ENCODE measurements at places on chromosomes 3 and 15.
A peak's percentile ranks its signal among the peaks of the same experiment; 100 is the strongest.

DNA sequence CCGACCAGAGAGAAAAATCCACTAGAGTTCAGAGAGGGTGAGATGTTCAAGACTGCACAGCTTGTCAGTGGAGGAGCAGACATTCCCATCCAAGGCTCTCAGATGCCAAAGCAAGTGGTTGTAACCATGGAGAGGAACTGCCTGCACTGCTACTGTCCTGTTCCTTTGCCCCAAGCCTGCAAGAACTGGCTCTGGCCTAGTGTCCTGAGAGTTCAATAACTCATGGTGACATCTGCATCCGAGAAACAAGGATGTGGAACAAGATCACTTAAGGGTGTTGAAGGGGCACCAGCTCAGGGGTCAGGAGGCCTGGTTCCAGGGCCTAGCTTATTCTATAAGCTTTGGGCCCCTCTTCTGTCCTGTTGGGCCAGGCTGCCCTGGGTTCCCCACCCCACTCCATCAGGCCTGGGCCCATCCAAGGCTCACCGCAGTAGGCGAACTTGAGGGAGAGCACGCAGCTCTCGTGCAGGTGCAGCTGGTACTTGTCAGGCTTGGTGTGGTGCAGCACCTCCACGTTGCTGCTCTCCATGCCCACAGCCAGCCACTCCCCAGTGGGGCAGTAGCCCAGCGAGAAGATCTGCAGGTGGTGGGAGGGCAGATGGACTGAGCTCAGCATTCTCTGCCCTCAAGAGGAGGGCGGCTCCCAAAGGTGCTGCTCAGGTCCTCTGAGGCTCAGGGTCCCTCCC lies 45.6 kb downstream of the TLE3 start:
- DNase-seq: no peak

- no peak for DNase-seq
These were observed 51.3 kb downstream of the TPRG1 start for GRCh38 chr3:189222927-189223636.

GRCh38 chr3:89572261-89572660 lies 464.8 kb downstream of the EPHA3 start:
- no peak for DNase-seq

- DNase-seq: no peak
These were observed 869.5 kb downstream of the SI start for GRCh38 chr3:164208821-164209220.

DNA sequence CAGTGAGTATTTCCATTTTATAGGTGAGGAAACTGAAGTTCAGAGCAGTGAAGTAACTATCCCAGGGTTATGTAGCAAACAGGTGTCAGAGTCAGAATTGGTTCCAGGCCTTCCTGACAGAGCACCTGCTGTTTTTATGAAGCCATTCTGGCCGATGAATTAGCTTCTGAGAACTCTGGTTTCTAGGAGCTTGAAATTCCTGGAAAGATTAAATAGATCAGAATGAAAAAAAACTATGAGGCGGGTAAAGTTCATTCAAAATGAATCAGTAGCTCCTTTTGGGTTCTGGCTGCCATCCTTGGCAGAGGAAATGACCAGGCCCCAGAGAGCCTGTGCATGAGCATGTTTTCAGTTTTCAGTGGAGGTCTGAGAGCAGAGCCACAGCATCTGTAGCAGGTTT lies 59.3 kb upstream of the CFAP161 start:
- DNase-seq: no peak

DNA sequence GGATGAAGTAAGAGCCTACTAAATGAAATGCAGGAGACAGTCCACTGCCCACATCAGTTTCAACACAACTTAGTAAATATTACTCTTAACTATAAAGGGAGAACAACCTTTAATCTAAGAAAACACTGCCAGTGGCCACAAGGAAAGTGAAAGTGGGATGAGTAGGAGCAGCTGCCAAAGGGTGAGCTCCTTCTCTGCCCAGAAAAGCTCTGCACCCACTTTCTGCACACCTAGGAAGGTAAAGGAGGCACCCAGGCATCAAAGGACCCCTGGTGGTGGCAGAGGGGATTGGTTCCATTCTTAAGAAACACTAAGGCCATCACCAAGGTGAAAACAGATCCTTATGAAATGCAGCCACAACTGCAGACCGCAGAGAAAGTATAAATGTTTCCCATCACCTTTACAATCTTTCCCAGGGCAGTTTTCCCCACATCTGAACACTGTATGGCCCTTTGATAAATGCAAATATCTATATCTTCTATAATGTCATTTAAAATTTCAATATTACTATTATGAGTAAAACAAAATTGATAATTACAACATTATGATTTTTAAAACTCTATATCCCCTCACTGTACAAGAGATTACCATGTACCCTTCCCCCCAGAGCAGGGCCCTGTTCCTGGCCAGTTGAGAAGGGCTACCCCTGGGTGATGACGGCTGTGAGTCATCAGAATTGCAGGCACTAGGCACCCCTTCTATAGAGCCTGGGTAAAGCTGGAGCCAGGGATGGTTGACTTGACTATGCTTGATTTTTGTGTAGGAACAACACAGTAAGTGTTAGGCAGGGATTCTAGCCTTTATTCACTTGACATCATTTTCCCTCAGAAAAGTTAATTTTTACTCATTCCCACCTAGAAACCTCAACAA lies 92.0 kb downstream of the SNRK start:
- peak; percentile 62 for DNase-seq

DNA sequence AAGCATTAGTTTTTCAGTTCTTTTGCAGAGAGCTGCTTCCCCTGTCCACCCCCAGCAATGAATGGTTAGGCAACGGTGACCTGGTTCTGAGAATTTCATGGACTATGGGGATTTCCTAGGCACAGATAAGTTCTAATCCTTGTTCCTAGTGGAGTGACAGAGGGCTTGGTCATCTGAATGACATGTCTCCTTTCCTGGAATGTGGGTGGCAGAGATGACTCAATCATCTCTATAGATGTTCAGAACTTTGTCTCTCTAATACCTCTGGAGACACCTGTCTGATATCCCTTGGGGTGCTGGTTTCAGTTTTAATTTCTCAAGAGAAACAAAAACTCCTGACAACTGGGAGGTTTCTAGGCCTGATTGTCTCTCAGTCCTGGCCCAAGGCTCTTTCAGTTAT lies 10.4 kb downstream of the PLA2G4E start:
- DNase-seq: no peak

GRCh38 chr3:185796431-185797107 lies 28.3 kb downstream of the IGF2BP2 start:
- no peak for DNase-seq

GRCh38 chr3:13104511-13104910 lies 31.3 kb upstream of the IQSEC1 start:
- no peak for DNase-seq

GRCh38 chr3:52245322-52246263 lies at the start of gene PPM1M:
Gene PPM1M, plus strand, starts transcription at chr3:52245759. Its CDS starts 66 bp downstream, at chr3:52245825.
- peak; percentile 63 for DNase-seq

GRCh38 chr3:162377608-162378007 lies 881.0 kb downstream of the OTOL1 start:
- no peak for DNase-seq

DNA sequence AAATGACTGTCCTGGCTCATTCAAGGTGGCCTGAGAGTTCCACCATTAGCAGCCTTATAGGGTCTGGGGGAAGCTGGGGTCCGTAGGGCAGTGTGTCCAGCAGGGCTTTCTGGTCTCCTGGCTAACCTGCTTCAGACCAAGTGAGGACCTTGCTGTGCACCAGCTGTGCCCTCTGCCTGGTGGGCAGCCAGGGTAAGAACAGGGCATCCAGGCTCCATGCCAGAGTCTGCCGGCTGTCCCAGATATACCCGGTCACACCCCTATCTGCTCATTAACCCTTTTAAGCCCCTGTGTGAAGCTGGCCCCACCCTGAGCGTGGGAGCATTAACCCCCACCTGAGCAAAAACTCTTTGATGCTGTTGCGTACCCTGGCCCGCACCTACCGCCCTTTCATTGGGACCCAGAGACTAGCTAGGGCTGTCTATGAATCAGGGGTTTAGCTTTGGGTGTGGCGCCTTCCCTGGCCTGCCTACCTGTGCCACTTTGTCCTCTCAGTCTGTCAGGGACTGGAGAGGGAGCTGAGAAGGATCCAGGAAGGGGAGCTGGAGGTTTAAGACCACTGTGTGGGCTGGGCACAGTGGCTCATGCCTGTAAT lies 17.6 kb downstream of the SEMA3F start:
- DNase-seq: no peak

GRCh38 chr3:127844326-127844942 lies 22.1 kb upstream of the MGLL start:
- DNase-seq: no peak

DNA sequence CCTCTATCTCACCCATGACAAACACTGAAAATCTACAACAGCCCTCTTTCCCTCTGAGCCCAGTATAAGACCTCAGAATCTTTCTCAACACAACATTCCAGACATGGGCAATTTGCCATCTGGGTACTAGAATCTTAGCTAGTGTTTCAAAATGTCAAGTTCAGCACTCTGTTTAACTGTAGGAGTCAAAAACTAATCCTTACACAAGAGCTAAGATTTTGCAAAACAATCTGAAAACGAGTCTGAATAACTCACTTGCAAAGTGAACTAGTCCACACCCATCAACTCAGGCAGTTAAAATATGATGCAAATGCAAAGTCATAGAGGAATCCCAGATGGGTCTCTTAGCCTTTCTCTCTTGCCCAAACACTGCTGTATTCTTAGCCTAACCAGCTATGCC lies 67.8 kb downstream of the GPR176 start:
- DNase-seq: no peak

- no peak for DNase-seq
These were observed 66.5 kb downstream of the MBNL1 start for GRCh38 chr3:152335273-152335672.

GRCh38 chr3:32237670-32238452 lies 619 bp upstream of the CMTM8 start:
- peak; percentile 2 for DNase-seq

- DNase-seq: peak; percentile 6
These were observed 1.0 kb downstream of the PAK2 start for GRCh38 chr3:196740481-196741248.

GRCh38 chr3:184549796-184550577 lies 11.6 kb upstream of the EPHB3 start:
- no peak for DNase-seq

DNA sequence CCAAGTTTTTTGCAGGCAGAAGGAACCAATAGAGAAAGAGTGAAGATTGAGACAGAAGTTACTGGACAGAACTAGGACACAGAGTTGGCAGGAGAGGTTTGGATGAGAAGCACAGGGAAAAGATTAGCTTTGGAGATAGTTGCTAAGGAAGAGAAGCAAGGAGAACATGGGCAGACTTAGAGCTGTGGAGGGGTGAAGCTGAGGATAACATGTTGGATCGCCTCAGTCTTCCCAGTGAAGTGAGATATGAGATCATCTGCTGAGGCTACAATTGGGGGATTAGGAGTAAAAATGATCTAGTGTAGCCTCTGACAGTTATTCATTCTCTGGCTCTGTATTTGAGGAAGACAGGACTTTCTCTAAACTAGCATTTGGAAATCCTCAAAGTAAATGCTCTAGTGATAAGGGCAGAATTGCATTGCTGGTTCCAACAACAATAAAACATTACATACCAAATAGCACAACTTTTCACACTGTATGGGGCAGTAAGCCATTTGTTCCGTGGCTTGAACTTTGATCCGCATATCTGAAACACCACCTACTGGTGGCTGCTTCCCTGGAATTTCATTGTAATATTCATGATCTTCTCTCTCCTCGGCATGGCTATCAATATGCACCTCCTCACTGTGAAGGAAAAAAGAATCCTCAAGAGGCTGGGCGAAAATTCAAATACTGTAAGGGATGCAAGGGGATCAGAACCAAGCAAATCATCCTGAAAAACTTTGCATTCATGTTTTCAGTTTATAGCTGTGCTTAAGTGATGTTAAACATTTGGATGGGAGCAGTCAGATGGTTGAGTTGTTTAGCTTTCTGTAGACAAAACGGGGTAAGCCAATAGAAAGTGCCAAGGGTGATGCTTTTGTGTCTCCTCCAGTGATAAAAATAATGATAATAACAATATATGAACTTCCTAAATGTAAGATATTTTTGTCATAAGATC lies 22.2 kb upstream of the EID1 start:
- no peak for DNase-seq

DNA sequence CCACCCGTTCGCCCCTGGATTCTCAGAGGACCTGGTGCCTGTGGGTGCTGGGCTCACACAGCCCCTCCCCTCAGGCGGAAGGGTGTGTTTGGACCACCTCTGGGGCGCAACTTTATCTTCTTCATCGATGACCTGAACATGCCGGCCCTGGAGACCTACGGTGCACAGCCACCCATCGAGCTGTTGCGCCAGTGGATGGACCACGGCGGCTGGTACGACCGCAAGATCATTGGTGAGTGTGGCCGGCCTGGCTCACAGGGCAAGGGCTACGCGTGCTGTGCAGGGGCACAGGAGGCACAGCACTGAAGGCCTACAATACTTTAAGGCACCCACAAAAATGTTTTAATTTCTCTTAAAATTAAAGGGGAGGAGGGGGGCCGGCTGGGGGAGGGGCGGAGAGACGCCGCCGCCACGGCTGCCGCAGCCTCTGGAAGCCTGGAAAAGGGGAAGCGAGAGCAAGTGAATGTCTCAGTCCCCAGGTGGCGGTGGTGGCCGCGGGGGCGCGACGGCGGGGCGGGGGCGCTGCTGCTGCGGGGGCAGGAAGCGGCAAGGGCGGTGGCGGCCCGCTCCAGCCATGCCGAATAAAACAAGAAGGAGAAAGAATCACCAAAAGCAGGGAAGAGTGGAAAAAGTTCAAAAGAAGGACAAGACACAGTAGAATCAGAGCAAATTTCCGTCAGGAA lies 56.8 kb downstream of the DNAH1 start:
- DNase-seq: no peak

DNA sequence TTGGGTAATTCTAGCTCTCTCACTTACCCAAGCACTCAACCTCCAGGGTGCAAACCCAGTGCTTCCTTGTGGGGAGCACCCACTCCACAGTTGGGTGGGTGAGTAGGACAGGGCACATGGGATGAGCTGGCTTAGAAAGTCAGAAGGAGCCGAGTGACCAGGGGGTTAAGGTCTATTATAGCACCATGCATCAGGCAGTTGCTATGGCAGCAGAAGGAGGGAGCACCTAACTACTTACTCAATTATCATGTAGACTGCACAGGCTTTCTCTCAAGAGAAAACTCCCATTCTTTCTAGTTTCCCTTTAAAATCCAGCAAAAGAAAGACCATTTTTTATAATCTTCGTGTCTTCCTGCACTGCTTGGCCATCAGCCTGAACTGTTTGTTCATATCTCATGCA lies 163.0 kb downstream of the OCA2 start:
- DNase-seq: no peak

DNA sequence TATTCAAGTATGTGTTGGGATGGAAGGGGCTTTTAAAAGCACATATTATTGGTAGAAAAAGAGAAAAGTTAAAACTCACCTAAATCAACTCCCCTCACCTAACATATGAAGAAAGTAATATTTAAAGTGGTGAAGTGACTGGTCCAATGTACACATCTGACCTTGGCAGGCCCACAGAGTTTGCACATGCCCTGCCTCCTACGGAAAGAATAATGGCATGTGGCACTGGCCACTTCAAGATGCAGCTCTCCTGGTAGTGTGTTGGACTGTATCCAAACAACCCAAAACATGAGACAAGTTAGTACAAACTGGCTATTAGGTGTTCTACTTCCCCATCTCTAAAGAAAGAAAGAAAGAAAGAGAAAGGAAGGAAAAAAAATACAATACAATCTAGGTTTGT lies 117.1 kb downstream of the MECOM start:
- DNase-seq: no peak

GRCh38 chr3:118945834-118946233 lies 88.8 kb downstream of the IGSF11 start:
- DNase-seq: no peak
